Effector memory CD4-positive, alpha-beta T cell (primary cell): ENCODE measurements at places on chromosomes 1 and 21.

DNA sequence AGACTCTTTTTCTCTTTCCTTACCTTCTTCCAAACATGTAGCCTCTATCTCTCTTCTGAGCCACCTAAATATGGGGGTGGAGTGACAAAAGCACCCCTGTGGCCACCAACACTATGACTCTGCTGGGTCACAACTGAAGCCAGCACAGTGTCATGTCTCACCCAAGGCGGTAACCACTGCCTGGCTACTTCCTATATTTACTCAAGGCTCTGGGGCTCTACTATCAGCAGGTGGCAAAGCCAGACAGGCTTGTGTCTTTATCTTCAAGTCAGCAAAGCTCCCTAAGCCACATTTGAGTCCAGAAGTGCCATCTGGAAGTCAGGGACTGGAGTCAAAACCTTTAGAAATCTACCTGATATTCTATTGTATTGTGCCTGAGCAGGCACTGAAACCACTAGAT, 1515.2 kb downstream of the PLA2G4A start:
- no peak for DNase-seq

DNA sequence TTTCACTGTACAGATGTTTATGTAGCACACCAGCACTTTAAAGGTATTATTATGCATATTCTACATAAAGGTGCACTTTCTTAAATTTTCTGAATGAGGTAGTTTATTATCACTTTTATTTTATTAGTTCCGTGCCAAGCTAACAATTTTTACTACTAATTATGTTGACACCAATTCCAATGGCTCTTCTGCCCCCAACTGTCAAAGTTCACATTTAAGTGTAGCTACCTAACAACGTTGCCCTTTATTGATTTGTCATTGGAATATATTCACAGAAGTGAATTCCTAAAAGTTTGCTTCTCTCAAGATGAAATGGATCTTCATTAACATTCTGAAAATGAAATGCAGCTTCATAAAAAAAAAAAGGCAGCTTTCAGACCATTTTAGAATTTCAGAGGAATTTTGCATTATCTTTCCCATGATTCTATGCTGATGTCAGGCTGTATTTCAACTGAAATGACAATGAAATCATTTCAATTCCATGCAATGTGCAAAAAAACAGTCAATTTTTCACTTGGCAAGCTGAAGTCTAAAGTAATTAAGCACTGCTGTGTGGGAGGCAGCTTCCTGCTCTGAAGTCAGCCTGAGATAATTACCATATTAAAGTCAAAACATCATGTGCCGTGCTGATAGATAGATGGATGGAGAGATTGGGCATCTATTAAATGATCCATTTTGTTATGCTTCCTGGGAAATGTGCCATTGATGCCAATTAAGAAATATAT, 229.2 kb downstream of the TTLL7 start:
- no peak for DNase-seq

GRCh38 chr1:227370533-227371254, 52.4 kb upstream of the CDC42BPA start:
- no peak for DNase-seq

- DNase-seq = no peak
Measured at GRCh38 chr1:204176049-204176448, 9.9 kb upstream of the REN start.

- DNase-seq = no peak
Measured at GRCh38 chr1:39214021-39214713, 9.7 kb downstream of the MACF1 start.

- DNase-seq = no peak
Measured at GRCh38 chr1:17161926-17162800, 42.8 kb upstream of the PADI1 start.

- no peak for DNase-seq
Measured at GRCh38 chr21:14846621-14847020, 218.2 kb downstream of the NRIP1 start.

DNA sequence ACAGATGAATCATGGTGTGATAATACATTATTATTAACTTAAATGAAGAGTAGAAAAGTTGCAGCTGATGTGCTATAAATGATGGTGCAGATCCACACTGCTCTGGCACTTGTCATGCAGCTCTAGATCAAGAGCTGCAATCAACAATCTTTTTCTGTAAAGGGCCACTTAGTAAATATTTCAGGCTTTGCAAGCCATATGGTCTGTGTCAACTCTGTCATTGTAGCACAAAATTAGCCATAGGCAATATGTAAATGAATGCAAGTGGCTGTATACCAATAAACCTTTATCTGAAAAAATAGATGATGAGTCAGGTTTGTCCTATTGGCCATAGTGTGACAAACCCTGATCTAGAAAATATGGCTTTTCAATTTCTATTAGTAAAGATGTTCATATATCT, 66.6 kb downstream of the RGS18 start:
- DNase-seq = no peak

- DNase-seq = no peak
Measured at GRCh38 chr1:99648107-99648506, 2.2 kb downstream of the PALMD start.

DNA sequence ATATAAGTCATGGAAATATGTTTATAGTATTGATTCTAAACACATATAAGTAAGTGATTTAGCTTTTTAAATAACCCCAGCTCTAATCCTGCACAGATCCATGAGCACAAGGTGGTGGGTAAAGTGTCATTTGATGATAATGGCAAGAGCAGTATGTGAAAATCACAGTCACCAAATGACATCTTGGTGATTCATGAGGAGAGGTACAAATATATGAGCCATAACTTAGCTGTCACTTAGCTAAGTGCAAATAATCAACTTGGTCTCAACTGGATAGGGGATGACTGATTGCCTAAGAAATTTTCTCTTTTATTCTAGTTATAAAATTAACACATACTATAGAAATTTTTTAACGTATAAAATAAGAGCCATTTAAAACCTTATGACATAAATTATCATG, 198.1 kb downstream of the ZZZ3 start:
- DNase-seq = no peak

DNA sequence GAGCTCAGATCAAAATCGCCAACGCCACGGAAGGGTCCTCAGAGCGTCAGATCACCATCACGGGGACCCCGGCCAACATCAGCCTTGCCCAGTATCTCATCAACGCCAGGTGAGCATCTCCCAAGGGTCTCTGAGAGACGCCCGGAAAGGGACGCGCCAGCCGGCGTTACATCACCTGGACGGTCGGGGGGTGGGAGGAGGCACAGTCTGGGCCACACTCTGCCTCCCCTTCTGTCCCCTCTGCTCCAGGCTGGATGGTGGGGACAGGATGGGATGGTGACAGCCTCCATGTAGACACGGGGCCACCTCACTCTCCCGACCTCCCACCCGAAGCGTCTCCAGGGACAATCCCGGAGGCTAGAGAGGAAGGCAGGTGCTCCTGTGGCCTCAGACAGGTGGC, 41.5 kb upstream of the COL6A1 start:
- no peak for DNase-seq

DNA sequence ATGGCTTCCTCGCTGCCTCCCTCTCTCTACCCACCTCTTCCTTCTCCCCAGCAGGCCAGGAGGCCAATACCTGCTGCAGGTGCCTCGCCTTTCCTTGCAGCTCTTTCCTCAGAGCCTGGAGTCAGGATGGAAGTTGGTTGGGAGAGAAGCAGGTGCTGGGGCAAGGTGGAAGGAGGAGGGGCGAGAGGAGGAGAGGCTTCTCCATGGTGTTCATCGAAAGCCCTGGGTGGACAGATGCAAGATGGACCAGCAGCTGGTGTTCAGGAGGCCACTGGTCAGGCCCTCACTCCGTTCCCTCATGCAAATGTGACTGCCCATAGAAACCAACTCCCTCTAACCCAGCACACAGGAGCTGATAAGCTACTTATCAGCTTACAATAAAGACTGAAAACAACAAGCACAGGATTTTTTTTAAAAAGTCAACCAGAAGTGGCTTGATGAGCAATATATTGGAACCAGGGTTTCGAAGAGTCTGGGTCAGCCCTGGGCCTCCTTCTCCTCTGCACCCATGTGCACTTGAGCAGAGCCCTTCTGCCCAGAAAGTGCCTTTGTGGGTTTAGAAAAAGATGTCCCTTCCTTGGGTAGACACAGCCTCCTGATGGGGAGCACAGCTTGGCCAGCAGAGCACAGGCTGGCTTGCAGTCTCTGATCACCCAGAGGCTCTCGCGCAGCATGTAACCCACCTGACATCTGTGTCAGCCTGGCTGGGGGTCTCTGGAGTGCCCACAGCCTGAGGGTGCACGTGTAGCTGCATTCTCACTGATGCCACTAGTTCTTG, 16.6 kb upstream of the GSTM4 start:
- no peak for DNase-seq

GRCh38 chr1:37477198-37477931, 3.0 kb downstream of the ZC3H12A start:
- DNase-seq = peak; percentile 90

- no peak for DNase-seq
Measured at GRCh38 chr1:234659538-234659937, 49.6 kb upstream of the IRF2BP2 start.

DNA sequence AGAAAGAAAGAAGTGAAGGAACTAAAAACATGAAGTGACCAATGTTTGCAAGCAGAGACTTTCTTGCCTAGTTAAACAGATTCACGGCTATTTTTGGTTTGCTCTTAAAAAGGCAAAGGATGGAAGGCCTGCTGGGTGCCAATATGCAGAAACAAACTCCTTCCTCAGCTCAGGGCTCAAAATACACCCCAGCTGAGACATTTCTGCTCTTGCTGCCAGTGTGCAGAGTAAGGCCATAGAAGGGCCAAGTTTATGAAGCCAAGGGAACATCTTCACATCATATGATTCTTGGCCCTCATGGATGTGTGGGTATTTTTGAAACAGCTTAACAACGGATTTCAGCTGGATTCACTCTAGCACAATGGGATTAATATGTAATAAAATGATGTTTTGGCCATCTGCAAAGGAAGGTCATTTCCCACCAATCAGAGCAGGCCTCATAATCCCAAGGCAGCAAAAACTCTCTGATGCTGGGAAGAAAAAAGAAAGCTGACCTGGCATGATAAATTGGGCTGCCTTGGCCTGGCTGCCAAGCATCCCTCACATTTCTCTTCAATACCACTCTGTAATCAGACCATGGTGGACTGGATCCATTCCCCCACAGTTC, 70.7 kb downstream of the CAPZB start:
- DNase-seq = no peak

- DNase-seq = no peak
Measured at GRCh38 chr21:25929856-25930520, 195.2 kb downstream of the GABPA start.

DNA sequence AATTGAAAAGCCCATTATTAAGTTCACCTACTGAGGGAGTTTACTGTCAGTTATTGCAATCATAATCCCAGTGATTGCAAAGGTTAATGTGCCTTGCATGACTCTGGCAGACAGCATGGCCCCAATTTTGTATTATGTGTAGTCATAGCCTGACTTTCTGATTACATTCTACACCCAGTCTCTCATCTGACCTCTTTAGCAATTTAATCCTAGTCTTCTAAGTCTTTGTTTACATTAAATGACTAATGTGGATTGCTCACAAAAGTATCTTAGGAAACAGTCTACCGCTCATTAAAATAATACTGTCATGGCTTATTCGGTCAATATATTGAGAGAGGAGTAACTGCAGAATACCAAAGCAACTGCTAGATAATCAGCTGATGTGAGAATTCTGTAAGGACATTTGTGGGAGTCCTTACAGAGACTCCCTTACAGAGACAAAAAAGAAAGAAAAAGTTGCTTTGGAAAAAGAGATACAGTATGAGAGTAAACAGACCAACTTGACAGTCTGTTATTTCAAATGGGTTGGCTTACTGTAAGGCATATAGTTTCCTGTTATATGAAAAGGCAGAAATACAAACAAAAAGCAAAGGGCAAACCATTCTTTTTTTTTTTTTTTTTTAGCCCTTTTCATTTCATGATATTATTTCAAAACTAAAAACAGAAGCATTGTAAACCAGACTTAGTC, 42.8 kb downstream of the SMG7 start:
- DNase-seq = no peak

- DNase-seq = no peak
Measured at GRCh38 chr1:1435911-1436629, 580 bp downstream of the VWA1 start.
